ENCODE measurements at places on chromosomes 1 and 21.

DNA sequence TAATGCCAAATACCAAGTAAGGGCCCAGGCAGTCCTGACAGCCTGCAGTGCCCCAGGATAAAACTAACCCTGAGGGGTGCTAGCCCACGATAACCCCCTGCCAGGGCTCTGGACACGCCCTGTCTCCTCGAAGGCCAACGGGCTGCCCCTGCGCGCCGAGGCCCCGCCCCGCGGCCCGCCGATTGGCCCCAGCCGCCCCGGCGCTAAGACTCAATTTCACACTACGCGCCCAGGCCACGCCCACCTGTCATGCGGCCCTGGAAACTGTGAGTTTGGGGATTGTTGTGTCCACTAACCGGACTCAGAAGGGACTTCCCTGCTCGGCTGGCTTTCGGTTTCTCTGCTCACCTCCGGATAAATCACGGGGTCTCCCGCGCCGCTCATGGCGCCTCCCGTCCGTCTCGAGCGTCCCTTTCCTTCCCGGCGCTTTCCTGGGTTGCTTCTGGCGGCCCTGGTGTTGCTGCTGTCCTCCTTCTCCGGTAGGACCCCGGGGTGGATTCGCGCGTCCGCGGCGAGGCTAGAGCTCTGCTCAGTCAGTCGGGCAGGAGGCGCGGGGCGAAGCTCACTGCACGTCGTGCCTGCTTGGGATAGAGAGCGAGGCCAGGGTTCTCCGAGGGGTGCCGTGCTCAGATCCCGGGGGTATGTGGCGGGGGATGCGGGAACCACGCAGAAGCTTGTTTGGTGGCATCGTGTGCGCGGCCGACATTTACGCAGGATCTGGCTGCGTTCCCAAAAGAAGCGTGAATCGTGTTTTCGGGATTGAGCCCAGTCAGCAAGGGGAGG, at the start of gene CR1L:
Gene CR1L, plus strand, starts transcription at position 282 of the 783 bp plus-strand sequence. Its CDS starts 101 bp downstream, at position 383.
- peak; percentile 47 for DNase-seq

DNA sequence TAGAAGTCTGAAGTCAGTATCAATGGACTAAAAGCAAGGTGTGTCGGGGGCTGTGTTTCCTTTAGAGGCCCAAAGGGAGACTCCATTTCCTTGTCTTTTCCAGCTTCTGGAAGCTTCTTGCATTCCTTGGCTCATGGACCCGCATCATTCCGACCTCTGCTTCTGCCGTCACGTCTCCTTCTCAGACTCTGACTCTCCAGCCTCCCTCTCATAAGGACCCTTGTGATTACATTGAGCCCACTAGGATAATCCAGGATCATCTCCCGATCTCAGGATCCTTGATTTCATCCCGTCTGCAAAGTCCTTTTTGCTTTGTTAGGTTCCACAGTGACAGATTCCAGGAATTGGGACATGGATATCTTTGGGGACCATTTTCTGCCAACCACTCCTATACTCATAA, 265.8 kb upstream of the CSF3R start:
- no peak for DNase-seq

DNA sequence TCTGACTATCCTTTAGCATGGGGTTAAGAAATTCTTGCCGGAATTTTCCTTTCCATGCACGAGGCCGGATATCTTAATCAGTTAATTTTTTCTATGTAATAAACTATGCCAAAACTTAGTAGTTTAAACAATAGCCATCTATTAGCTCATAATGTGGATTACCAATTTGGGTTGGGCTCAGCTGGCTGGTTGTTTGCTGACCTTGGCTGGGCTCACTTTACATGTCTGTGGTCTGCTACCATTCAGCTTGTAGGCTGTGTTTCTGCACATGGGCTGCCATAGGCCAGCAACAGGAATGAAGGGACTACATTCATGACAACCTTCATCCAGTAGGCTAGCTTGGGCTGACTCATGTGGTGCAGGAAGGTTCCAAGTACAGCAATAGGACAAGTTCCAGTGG, 56.0 kb upstream of the NTPCR start:
- DNase-seq = no peak

DNA sequence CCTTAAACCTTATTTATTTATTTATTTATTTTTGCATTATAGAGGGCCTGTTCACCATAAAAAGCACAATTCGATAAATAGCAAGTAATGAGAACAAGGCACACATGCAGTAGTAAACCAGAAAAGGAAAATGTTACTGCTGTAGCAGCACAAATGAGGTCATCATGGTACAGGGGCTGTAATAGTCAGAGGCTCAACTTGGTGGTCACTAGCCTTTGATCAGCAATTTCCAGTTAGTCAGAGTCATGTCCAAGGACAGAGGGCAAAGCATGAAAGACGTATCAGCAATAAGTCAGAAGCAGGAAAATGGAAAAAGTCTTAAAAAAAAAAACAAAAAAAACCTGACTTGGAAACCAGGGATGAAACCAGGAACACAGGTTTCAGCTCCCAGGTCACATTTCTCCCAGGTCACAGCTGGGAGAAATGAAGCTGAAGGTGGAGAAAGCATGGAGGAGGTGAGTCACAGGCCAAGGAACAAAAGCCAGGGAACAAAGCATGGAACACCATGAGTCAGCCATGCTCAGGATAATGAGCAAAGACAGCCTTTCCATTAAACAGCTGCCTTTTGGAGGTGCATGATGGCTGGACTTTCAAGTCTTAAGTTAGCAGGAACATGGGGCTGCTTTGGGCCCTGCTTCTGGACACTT, 556.3 kb downstream of the LTN1 start:
- DNase-seq = no peak

GRCh38 chr1:178544531-178544930, 31.6 kb downstream of the TEX35 start:
- DNase-seq = no peak

DNA sequence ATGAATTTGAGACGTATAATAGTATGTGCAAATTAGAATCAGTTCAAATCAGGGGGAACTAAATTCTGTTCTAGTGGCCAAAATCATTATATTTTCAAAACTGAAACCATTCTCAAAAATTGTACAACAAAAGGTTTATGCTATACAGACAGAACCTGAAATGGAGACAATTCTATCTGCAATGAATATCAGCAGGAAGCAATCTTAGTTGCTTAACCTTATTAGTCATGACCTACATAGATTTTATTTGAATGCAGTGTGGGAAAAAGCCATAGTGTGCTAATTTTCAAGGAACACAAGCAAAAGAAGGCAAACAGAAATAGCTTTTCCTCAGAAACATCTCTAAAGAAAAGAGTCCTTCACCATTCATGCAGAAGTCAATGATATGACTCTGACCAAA, 6.5 kb downstream of the AK5 start:
- DNase-seq = no peak

DNA sequence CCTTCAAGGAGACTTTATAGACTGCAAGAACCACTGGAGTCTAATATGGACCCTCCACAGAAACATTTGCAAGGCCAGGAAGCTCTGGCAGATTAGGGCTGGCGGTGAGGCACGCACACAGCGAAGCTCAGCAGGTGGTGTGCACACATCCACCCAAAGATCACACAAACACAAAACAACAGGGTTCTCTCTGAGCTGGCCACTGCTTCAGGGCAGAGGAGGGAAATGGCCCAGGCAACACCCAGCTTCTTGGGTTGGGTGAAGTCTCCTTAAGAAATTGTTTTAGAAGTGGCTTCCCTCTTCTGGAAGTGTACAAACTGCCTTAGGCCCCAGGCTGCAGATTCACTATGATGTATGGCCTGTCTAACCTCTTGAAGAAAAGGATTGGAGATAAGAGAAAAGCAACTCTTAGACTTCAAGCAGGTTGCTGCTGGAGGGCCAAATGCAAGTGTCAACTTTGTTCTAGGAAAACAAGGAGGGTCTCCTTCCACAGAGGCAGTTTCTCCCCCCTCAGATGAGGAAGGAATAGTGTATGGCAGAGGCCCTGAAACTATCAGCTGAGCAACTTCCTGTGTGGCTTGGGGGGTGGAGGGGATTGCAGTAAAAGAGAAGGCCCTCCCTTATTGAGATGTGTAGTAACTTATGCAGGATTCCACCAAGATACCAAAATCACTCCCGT, 2.0 kb downstream of the RCSD1 start:
- DNase-seq = no peak

GRCh38 chr1:230495076-230495475, 68.9 kb upstream of the PGBD5 start:
- no peak for DNase-seq

GRCh38 chr1:171384496-171384895, 70.5 kb downstream of the FMO4 start:
- DNase-seq = no peak

DNA sequence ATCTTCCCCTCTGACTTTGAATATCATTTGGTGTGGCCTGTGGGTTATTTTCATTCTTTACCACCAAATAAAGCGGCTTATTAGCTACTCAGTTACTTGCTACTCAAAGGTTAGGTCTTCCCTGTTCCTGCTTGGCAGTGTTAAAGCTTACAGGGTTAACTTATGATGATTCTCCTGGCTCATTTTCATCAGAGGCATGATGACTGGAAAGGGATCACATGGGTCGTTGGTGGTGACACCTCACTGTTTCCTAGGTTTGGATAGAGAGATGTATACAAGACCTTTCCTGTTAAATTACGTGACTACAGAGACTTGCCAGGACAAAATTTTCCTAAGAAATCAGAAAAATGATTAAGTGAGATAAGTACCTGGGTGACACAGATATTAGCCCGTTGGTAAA, 27.4 kb downstream of the MRPS6 start:
- no peak for DNase-seq
